Right kidney (tissue), 9 donors: ENCODE measurements at places on chromosomes 7 and 10.

DNA sequence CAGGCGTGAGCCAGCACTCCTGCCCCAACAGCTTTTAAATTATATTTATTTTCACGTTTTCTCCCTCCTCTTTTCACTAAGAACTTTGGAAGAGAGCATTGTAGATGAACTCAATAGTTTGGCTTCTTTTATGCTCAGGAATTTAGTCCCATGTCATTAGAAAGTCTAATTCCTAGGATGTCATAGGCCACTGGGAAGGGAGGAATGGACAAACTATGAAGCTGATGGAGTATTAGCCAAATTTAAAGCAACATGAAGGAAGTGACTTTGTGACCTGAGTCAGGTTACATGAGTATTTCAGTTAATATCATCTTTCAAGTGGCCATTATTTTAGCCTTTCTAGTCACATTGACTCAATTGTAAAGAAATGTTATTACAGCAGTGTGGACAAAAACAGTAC, 18.0 kb upstream of the OPN4 start:
- no peak for DNase-seq

- DNase-seq: no peak
Measured at GRCh38 chr7:156496363-156496769, 144.2 kb upstream of the RNF32 start.

DNA sequence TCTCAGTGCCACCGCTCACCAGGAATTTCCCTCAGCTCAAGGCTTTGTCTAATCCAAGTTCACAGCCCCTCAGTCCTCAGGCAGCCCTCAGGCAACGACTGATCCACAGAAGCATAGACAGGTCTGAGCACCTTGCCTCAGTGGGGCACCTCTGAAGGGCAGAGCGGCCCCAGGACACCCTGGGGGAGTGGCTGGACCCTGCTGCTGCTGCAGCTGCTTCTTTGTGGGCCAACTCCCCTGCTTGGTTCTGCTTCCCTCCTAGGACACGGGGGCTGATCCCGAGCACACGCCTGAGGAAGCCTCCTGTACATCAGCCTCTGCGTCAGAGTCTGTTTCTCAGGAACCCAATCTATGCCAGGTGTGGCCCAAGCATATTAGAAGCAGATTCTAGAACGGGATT, 16.2 kb downstream of the CUZD1 start:
- DNase-seq: no peak

GRCh38 chr7:155324918-155325235, 27.2 kb downstream of the INSIG1 start:
- no peak for DNase-seq

- no peak for DNase-seq
Measured at GRCh38 chr10:91743465-91743864, 54.8 kb upstream of the TNKS2 start.

- DNase-seq: no peak
Measured at GRCh38 chr10:13567030-13567429, 19.7 kb upstream of the PRPF18 start.

DNA sequence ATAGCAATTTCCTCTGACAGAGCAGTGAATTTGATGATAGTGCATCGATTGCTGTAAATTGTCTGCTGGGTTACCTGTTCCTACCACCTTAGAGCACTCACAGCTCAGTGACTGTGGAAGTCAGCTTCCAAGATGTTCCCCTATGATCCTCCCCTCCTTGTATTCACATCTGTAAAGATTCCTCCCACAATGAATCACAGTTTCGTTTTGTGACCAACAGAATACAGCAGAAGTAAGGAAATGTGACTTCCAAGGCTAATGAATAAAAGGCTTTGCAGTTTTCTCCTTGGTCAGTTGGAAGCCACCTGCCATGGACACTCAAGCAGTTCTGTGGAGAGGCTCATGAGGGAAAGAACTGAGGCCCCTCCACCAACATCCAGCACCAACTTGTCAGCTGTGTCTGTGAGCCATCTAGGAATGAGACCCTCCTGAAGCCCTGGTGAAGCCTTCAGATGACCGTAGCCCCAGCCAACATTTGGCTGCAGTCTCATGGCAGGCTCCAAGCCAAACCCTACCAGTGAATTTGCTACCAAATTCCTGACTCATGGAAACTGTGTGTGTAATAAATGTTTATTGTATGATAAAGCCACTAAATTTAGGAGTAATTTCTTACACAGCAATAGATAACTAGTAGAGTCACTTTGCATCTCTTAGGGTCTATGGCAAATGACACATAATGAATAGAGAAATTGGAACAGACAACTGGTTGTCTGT, 309.5 kb upstream of the NPVF start:
- no peak for DNase-seq

DNA sequence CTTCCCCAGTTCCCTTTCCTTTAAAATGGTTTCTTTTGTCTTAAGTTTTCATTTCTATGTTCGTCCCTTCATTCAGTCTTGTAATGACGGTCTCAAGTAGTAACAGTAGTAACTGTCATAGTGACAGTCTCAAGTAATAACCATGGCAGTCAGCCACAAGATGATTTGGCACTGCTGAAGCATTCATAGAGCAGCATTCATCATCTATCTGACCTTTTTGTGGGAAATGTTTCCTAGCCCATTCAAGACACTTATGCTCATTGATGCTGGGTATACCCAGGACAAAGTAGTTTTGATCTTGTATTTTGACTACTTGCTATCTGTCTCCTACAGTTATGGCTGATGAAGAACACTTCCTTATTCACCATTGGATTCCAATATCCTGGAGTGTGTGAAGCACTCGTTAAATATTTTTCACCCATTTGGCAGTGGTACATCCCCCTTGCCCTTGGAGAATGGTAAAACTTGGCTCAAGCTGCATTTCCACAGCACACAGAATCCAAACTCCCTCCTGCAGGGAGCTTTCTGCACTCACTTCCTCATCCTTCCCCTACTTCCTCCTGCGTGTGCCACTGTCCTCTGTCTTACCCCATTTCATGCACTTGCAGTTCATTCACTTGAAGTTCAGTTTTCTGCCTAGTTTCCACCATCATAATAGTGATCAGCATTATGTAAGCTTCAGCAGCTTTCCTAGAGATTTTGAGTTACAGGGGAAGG, 19.0 kb downstream of the GIMAP4 start:
- no peak for DNase-seq

DNA sequence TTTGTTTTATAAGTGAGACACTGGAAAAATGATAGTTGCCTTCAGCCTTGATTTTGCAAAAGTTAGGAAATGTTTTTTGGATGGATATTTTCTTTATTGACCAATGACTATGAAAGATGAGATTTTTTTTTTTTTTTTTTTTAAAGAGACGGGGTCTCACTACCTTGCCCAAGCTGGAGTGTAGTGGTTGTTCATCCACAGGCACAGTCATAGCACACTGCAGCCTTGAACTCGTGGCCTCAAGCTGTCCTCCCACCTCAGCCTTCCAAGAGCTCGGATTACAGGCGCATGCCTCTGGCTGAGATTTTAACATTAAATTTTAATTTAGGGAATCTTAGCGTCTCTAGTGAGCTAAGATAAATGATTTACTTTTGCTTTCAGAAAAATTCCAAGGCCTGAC, 66.2 kb downstream of the LOXL4 start:
- no peak for DNase-seq

GRCh38 chr7:516606-517456, 2.8 kb downstream of the PDGFA start:
- DNase-seq: peak; percentile 73

DNA sequence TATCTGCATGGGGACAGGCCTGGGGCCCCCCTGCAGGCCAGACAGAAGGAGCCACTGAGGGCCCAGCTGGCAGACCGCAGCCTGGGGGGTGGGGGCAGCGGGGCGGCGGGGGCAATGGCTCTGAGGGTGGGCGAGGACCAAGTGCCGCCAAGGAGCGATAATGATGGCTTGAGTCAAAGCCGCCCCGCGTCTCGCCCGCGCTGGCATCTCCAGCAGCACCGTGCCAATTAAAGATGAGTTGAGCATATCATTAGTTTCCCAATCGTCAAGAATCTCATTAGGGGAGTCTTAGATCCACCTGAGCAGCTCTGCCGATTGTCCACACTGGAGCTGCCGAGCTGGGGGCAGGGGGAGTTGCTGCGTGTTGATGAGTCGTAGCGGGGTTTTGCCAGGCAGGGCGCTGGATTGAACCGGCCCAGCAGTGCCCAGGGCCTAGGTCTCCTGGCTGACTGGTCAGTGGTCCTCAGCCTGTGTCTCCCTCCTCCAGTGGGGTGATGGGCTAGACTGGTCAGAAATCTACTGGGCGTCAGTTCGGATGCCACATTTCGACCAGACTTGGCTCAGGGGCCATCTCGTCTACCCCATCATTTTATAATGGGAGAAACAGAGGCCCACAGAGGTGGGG, 41.0 kb upstream of the PSMG3 start:
- no peak for DNase-seq

GRCh38 chr7:53800746-53801145, 741.4 kb upstream of the VSTM2A start:
- DNase-seq: no peak

DNA sequence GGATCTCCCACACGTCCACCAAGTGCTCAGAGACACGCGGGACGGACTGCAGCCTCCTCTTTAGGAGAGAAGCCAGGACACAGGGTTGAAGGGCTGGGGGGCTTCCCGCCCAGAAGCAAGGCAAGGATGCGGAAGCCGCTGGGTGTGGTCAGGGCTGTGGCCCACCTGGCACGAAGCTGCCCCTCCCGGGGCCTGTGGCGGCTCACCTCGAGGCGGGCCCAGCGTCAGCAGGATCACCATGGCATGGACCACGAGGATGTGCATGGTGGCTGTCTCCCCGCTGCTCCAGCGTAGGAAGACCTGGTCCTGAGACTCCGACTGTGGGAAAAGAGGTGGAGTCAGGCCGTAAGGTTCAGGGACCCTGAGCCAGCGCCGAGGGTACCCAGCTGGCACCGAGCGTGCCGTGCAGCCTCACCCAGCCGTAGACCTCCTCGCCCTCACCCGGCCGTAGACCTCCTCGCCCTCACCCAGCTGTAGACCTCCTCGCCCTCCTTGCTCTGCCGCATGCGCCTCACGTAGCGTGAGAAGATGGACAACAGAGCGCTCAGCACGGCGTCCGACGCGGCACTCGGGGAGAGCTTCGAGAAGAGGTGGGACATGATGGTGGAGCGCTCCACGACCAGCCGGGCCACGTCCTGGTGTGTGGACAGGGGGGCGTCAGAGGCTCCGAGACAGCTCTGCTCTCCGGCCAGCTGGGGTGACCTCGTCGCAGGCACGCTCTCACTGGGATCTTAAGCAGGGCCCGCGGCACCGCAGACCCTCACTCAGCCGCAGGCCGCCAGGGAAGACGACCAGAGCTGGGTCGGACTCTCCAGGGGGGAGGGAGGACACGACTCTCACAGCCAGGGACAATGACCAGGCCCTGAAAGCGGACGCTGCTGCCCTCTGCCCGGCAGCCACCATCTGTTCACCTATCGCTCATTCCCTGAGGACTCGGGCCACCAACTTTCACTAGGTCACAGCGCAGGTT, 20.4 kb downstream of the INTS1 start:
- DNase-seq: no peak

GRCh38 chr10:78656417-78657162, 412.2 kb upstream of the ZMIZ1 start:
- DNase-seq: peak; percentile 81

DNA sequence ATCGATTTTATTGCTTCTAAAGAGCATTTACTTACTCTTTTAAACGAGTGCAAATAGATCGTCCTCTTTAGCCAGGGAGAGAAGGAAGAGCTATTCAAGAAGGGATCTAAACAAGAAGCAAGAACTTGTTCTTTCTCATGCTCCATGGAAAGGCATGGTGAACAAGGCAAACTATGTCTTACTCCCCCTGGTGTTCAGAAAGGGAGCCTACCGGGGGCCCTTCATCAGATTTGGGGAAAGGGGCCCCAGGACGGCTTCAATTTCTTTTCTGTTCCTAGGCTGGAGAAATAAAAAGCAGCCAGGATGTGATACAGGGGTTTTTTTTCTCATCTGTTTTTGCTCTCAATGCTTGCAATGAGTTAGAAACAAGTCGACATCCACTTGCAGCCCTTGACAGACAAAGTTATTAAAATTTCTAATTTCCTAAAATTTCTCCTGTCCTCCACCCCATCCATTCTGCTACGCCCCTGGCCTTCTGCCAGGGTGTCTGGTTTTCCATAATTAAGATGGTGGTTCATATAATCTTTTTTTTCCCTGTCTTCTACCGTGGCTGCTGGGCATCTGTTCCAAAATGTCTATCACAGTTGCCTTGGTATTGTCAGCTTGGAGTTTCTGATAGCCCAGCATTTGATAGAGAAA, 214.4 kb downstream of the CREB5 start:
- no peak for DNase-seq

DNA sequence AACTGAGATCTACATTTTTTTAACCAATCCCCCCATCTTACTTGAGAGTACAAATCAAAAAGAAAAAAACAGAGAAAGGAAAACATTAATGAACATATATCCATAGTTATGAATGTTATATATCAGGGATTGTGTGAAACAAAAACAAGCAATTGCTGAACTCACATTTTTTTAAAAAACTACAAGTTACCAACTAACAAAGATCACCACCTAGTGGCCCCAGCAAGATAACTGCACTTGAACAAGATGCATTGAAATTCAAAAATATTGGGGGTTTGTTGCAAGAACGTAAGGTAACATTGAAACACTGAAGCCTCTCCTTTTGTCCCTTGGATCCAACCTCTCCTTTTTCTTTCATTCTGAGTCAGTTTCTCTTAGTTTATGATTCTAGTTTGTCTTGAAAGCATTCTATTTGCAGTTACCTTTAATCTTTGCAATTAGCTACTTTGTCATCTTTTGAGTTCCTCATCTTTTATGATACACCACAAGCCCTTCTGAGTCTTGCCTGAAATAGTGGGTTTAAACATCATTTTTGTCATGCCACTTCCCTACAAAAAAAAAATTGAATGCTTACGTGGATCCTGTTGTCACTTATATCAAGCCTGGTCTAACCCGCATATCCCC, 87.3 kb upstream of the TES start:
- DNase-seq: peak; percentile 5

DNA sequence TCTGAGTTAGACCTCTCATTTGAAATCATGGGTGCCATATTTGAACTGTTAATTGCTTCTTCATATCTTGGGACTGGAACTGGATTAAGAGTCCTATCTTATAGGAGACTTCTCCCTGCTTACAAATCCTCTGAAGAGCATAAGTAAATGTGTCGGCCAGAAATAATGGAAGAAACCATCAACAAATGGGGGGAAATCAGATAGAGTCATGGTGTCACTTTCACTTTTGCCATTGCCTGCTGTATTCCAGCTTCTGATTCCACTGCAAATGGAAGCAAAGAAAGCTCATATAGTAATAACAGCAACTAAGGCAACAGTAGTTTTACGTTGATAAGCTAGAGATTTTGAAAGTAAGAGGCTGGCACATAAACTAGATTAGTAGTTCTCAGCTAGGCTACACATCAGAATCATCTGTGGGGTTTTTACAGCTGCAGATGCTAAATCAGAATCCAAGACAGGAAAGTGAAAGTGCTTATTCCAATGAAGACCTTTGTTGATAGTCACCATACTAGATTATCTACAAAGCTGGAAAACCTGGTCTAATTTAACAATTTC, 12.3 kb upstream of the CRPPA start:
- DNase-seq: no peak
